ENCODE measurements at places on chromosomes 7 and 10.
A peak's percentile ranks its signal among the peaks of the same experiment; 100 is the strongest.

DNA sequence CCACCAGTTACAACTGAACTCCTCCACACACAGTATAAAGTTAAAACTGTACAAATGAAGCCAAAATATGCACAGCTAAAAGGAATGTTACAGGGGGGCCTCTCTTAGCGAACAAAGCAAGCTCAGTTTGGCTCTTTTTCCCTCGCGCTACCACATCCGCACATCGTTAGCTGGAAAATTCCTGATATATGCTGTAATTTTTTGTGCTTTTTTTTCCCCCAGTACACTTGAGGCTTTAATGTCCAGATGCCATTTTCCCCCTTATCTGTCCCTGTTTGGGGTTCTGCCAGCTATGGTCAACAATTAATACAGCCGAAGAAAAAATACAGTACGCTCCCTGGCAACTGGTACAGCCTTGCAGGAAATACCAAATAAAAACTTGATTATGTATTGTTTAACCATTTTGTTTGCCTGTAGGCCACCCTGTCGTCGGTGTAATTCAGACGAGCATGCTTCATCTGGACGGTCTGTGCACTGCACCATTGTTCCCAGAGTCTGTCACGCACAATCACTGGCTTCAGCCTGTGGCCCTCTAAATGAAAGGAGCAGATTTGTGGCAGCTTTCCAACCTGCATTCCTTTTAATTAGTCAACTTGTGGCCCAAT lies 108.1 kb upstream of the FAM133B start:
- no peak for DNase-seq

DNA sequence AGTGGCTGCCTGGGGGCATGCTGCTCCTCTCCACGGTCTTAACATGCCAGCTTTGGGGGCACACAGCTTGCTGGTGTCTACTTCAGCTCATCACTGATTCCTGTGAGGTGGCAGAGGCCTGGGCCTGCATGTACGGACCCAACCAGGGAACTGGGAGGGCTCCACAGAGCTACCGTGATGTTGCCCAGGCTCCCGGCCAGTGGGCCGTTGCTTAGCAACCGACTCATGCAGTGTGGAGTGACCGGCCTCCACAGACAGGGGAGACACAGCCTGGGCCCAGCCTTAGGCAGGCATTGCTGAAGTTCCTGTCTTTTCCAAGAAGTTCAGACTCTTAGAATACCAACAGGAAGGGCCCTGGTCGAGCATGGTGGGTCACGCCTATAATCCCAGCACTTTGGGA lies 25.8 kb upstream of the SH2B2 start:
- no peak for DNase-seq

DNA sequence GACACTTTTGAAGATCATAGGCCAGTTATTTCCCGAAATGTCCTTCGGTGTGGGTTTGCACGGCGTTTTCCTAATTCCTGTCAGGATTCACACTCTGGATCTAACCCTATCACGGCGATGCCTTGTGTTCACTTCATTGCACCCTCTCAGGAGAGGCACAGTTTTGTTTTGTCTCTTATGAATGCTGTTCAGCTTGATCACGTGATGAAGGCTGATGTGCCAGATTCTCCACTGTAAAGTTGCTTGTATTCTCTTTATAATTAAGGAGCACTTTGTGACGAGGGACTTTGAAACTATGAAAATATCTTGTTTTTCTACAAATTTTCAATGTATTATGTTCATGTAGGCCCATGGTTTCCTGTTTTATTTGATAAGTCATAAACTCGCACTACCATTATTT lies 568.1 kb downstream of the ACTR3B start:
- DNase-seq, result no peak

GRCh38 chr7:43647673-43648472 lies 65.0 kb downstream of the STK17A start:
- peak; percentile 53 for DNase-seq

DNA sequence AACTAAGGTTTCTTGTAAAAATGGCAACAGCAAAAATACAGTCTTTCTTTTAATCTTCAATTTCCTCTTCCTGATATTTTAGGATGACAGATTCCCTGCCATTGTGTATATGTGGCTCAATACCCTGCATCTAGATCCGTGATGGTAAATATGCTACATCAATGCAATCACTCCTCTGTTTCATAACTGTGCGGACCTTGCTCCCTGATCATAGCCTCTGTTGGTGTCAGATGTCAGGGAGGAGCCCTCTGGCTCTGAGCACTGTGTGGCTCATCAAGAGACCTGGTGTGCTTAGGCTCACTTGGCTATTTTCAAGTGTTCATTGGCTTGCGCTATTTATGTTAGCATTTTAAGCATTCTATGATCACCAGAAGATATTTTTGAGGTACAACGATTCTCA lies 33.0 kb upstream of the AGR3 start:
- DNase-seq, result no peak

GRCh38 chr10:3287572-3288445 lies 115.2 kb upstream of the PITRM1 start:
- no peak for DNase-seq

DNA sequence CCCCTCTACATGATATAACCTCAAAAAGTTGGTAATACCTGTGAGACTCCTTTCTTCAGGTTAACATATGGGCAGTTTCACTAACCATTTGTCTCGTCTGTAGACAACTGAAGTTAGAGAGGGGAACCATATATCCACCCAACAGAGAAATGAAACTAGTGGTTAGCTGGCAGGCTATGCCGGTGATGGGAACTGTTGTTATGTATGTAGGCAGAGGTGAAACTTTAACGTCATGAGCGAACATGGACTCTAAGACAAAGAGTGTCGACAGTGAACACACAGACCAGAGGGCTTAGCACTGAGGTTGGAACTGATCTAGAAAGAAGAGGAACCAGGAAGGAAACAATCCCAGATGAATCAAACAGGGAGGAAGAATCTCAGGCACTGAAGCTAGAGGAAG lies 112.4 kb downstream of the ELMO1 start:
- no peak for DNase-seq

DNA sequence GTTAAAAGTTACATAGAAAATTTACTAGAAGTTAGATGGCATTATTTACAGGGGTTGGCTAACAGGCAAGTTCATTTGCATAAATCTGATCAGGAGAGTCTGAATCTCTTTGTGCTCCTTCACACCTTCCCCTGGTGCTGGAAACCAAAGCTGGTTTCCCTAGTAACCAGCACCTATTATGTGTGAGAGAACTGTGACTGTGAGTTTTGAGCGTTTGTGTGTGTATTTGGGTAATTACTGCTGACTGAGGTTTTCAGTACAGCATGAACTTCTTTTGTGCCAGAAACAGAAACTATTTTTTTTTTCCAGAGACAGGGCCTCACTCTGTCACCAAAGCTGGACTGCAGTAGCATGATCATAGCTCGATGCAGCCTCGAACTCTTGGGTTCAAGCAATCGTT lies 10.3 kb upstream of the IFIT1B start:
- no peak for DNase-seq

- no peak for DNase-seq
These were observed 123.9 kb upstream of the FZD8 start for GRCh38 chr10:35765996-35766395.

GRCh38 chr10:77267703-77268675 lies 369.6 kb downstream of the KCNMA1 start:
- peak; percentile 2 for DNase-seq

DNA sequence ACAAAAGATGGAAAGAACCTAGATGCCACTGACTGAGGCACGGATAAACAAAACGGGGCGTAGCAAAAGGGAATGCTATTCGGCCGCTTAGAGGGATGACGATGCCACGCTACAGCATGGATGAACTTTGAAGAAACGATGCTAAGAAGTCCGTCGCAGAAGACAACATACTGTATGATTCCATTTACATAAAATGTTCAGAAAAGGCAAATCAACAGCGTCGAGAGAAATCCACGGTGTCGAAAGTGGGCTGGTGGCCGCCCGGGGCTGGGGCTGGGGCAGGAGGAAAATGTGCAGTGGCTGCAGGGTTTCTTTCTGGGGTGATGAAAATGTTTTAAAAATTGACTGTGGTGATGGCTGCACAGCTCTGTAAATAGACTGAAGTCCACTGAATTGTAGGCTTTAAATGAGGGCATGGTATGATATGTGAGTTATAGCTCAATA lies 24.1 kb downstream of the GNA12 start:
- no peak for DNase-seq

DNA sequence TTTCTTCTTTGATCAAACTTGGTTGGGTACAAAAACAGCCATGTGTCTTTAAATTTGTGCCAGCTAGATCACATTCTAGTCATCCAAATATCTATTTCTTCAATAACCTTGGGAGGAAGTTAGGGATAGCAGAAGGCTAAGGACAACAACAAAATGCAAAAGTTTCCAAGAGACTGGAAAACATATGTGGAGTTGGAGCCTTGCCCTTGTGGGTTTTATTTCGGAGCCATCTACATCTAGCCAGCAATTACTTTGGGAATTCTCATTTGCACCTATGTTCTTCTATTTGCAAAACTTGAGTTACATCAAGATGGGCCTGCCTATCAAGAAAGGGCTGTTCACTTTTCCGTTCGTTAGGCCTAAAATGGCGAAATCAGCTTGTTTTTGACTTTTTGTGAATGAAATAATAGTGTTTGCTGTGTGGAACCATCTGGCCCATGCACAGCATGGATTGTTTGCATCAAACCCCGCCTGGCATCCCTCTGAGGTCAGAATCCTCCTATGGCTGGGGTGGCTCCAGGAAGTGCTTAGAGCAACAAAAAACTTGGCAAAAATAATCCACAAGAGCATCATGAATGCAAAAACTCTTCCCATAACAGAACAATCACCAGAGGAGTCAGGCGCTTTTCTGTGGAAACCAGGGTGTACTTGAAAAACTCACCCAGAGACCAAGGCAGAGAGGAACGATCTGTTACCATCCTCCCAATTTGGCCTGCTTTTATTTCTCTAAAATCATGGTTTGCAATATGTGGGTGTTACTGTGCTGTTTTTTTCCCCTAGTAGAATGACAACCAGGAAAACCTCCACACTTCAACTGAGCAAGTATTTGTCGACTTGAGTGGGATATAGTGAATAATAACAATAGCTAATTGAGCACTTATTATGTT lies 36.2 kb upstream of the XPNPEP1 start:
- DNase-seq, result no peak

All from NCI-H2107 (cell line).